CD8-positive, alpha-beta memory T cell (primary cell): ENCODE measurements at places on chromosomes 6 and 20. TPM values are rescaled to one million over a fixed set of nuclear protein-coding genes. Genes with fewer than 3 reads are reported as not detected.
A peak's percentile ranks its signal among the peaks of the same experiment; 100 is the strongest.

DNA sequence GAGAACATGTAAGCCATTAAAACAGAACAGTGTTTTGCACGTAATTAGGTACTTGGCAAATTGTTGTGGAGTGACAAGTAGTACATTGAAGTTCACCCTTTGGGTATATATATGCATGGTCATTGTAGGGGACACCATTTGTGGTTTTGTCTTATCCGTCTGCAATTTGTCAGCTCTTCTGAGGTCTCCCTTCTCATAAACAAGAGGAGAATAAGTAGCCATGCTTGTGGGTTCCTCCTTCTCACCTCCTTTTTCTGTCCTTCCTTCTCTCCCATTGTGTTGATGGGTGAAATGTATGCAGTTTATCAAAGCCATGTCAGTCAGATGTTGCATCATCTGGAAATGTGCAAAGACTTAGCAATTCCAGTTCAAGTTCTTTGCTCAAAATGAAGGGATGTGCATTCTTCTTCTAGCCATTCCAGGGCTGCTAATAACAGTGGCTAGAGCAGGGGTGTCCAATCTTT lies 70.9 kb downstream of the QKI start:
- DNase-seq: no peak

VNN1 gene
- total RNA-seq: not detected

- DNase-seq: no peak
Measured at GRCh38 chr6:2799936-2800527, 34.8 kb downstream of the WRNIP1 start.

GRCh38 chr6:112909781-112910180 lies 562.7 kb downstream of the RFPL4B start:
- DNase-seq: no peak

- no peak for DNase-seq
Measured at GRCh38 chr6:106037060-106037459, 49.1 kb upstream of the PRDM1 start.

- DNase-seq: peak; percentile 42
Measured at GRCh38 chr6:34414999-34415858, 10.6 kb downstream of the RPS10 start.

DNA sequence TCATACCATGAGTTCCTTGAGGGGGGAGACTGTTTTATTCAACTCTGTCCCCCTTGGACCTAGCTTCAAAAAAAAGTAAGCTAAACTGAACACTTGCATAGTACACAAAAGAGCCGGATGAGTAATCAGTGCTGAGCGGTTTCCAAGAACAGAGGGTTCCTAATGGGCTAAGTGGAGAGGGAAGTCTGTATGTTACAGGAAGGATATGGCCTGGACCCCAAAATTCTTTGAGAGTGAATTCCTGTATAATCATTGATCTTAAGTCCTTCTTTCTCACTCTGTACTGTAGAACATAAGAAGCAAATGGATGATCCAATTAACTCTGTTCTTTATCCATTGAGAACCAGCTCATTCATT lies 324.7 kb upstream of the CNR1 start:
- DNase-seq: no peak

DNA sequence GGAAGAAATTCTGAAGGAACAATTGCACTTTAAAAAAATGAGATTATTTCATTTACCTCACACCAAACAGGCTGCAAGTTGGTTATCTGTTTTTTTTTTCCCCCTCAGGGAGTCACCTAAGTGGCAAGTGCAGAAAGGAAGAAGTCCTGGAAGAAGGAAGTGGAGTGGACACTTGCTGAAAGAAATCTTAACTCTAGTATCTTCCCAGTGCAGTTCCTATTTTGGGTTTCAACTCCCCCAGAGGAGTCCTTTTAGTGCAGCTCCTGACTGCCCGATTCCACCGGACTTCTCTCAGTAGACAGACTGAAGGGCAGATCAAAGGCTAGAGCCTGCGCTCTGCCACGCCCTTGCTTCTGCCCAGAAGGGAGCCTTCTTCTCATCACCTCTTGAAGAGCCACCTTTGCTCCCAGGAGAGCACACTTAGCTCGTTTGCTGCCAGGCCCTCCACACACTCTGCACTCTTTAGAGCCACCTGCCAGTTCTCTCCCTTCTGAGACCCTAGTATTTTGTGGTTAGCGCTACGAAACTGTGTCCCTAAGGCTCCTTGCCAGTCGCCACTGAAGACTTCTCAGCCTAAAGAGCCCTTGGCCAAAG lies 4.9 kb downstream of the MTCL3 start:
- DNase-seq: no peak

DNA sequence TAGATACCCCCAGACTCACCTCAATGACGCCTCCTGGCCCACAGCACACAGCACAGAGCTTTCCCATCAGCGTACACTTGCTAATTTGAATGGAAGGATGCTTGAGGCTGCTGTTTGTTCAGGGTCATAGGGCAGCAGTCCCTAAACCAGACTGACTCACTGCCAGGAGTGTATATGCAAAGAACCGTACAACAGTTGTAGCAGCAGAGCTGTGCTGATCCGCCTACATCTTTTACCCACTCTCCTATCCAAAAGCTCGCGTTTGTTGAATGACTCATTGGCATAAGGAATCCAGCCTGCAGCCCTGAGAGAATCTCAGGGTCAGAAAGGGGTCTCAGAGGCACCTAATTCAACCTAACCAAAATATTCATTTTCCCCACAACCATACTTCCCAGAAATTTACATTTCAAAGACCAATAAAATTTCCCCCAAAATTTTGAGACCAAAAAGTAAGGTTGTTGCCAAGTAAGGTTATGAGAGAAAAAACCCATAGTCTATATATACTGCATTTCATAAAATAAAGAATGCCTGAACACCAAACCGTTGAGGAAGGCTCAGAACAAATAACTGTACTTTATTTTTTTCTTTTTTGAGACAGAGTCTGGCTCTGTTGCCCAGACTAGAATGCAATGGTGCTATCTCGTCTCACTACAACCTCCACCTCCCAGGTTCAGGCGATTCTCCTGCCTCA lies 35.3 kb upstream of the CCND3 start:
- DNase-seq: no peak

GRCh38 chr6:109033655-109034054 lies 61.0 kb downstream of the SESN1 start:
- no peak for DNase-seq

CRISP3 gene
- not detected for total RNA-seq

TFAP2D gene
- not detected for total RNA-seq

- DNase-seq: no peak
Measured at GRCh38 chr20:41379551-41379950, 12.9 kb upstream of the EMILIN3 start.

DNA sequence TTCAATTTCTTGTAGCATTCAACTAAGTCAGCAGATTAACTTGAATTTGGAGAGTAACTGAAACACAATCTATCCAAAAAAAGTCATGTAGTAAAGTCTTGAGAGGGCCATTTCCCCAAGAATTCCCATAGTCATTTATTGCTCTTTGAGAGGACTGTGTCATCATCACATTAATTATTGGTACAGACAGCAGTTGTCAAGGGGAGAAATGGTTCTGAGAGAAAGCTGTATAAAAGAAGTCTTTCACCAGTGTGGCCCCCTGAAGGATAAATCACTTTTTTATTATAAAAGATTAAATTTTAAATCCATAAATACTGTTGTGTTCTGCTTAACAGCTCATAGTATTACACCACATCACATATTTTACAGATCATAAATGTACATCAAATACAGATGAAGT lies 111.5 kb downstream of the KHDRBS2 start:
- DNase-seq: no peak

DNA sequence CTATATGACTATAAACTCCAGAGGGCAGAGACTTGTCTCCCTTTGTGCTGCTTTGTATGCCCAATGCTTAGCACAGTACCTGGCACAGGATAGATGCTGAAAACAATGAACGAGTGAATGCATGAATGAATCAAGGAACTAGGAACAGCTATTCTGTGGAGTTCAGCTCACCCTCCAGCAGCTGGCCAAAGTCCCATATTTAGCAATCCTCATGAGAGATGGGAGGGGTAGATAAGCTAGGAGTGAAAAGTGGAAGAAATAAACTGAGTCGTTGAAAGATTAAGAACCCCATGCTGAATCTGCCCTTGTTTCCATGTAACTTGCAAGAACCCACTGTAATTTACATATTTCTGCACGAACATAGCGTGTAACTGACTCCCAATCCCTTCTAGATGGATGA lies 106.5 kb downstream of the MAFB start:
- no peak for DNase-seq

PAX1 gene
- not detected for total RNA-seq

GRCh38 chr20:63957004-63957689 lies 931 bp upstream of the UCKL1 start:
- peak; percentile 62 for DNase-seq

GRCh38 chr6:88480816-88481215 lies 314.7 kb upstream of the CNR1 start:
- DNase-seq: no peak

DNA sequence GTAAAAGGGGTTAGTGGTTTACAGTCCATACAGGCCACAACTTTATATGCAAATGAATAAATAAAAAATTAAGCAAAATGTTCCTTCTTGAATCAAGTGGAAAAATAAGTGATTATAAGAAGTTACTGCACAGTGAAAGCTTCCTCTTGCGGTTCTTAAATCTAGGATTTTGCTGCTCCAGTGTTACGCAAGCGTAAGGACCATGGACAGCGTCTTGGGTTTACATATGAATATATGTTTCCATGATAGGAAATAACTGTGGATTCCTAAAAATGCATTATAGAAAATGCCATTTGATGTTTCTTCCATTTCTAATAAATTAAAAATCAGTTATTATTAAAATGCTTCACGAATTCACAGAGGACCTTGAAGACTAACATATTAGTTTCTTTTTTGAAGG lies 176.6 kb upstream of the POU3F2 start:
- no peak for DNase-seq

FAM209A gene
- total RNA-seq: 1.0 TPM

DNA sequence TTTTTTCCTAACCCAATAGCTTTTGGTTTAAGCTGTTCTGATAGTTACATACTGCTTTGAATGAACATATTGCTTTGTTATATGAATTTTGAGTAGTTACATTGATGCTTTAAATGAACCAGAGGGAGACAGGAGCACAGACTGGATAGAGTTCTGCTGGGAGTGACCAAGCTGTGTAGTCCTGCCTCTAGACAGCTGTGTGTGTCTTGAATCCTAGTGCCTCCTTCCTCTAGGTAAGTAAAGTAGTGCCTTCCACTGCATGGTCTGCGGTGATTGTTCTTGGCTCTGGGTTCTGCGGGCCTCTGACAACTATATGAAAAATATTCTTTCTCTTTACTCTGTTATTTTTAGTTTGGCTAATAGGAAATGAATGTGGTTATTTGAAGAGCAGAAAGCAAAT lies 46.0 kb upstream of the ADGRG6 start:
- no peak for DNase-seq

GRCh38 chr20:25339608-25340007 lies 51.0 kb downstream of the ABHD12 start:
- DNase-seq: no peak

DNA sequence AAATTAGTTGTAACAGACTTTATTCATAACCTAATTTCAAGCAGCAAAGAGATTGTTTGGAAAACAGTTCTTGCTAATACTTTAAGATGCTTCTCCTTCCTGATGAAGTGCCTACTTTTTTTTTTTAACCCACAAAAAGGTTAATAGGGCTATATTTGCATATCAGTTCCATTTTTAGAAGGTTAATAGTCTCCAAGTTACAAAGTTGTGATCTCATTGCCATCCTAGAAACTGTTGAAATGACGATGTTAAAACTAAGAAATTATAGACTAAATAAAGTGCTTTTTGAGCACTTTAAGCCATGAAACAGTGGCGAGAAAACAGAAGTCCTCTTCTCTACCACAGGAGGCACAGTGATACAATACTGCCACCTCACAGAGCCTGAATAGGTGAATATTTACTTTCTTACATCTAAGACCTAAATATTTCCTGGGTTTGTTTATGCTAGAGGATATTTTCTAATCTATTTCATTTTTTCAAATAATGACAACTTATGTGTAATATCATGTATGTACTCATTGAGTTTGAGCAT lies 5.3 kb downstream of the RNF144B start:
- DNase-seq: no peak
